Stimulated activated CD8-positive, alpha-beta memory T cell treated with anti-CD3 and anti-CD28 coated beads, Interleukin-15, amount 100 ng/mL, for 24 hours (primary cell): ENCODE measurements at places on chromosomes 3 and 15.

GRCh38 chr3:29887451-29887850 is 606.6 kb downstream of the RBMS3 start:
- no peak for DNase-seq

DNA sequence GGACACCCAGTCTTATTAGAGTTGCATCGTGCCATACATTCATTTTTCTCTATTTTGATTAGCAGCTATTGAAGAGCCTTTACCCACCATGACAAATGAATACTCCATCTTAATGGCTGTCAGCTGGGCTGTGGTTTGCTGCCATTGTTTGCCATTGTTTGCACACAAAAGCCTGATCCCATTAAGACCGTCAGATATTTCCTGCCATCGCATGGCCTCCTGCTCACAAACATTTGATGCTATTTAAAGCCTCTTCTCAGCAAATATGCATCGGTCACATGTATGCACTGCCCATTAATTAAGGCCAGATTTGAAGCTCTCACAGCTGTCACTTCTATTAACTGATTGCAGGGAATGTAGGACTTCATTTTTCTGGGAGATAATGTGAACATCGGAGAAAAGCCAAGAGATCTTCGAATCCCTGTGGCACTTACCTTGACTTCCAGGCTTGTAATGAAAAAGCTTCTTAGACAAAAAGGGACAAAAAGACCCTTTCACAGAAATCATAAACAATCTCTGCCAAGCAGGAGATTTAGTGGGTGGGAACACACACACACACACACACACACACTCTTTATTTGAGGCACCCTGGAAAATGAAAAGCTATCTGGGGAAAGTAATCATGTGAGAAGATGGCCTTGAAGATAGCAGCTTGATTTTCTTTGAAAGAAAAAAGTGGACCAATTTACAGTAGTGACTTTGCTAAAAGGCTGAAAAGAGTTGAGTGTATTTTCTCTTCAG is 175.4 kb upstream of the NR2E3 start:
- DNase-seq: no peak

GRCh38 chr3:32422943-32423342 is 31.3 kb downstream of the CMTM7 start:
- no peak for DNase-seq

DNA sequence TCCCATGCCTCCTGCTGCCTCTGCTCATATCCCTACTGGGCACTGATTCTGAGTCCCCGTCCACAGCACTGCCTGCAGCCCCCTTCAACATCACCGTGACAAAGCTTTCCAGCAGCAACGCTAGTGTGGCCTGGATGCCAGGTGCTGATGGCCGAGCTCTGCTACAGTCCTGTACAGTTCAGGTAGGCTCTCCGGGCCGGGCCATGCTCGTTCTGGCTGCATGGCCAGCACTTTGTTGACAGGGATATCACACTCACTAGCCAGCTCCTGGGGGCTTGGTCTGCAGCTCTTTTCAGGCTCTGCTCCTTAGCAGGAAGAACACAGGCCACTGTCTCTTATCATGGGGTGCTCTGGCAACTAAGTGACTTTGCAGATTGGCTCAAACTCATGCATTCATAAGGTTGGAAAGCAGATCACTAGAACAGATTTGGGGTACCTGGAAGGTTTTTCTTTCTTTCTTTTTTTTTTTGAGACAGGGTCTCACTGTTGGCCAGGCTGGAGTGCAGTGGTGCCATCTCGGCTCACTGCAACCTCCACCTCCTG is 6.0 kb downstream of the TYRO3 start:
- no peak for DNase-seq
